ENCODE measurements at places on chromosomes 5 and 9. TPM values are rescaled to one million over a fixed set of nuclear protein-coding genes. Genes with fewer than 3 reads are reported as not detected.

DNA sequence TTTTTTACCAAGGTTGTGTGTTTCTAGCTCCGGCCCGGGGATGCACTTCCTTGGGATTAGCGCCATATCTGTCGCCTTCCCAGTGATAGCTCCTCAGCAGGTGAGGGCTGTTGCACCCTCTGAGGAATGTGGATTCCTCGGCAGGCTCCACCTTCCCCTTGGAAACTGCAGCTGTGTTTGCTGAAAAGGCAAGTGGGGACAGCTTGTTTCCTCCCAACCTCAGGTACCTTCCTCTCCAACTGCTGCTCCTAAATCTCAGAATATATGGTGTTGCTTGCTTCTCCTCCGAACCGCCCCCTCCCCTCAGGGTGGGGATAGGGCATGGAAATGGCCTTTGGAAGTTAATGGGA lies 1.3 kb downstream of the SLC1A1 start:
- DNase-seq = no peak

GRCh38 chr5:31377274-31377946 lies 154.5 kb downstream of the DROSHA start:
- DNase-seq = no peak

DNA sequence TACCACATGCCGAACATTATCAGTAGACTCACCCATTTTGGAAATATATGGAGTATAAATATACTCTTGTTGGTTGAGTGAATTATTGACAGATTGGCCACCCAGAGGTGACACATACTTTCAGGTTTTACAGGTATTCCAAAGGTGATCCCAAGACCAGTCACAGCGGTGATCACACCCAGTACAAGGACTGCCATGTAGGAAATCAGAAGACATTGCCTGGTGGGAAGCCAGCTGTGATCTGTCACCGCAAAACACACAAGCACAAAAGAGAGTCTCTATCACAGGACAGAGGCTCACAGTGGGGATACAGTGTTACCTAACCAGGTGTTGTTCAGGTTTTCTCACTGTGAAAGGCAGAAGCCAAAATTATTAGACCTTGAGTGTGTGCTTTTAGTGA lies 15.8 kb downstream of the BTF3 start:
- DNase-seq = no peak

GRCh38 chr5:57710126-57710525 lies 227.5 kb upstream of the ACTBL2 start:
- no peak for DNase-seq

GRCh38 chr9:73152953-73153352 lies 1.3 kb downstream of the ANXA1 start:
- DNase-seq = no peak

- DNase-seq = no peak
Observed at GRCh38 chr5:62886603-62887315, 308.1 kb downstream of the LRRC70 start.

- no peak for DNase-seq
Observed at GRCh38 chr9:35285731-35286130, 123.9 kb downstream of the UNC13B start.

GRCh38 chr9:105858877-105859276 lies 164.5 kb downstream of the TMEM38B start:
- no peak for DNase-seq

DNA sequence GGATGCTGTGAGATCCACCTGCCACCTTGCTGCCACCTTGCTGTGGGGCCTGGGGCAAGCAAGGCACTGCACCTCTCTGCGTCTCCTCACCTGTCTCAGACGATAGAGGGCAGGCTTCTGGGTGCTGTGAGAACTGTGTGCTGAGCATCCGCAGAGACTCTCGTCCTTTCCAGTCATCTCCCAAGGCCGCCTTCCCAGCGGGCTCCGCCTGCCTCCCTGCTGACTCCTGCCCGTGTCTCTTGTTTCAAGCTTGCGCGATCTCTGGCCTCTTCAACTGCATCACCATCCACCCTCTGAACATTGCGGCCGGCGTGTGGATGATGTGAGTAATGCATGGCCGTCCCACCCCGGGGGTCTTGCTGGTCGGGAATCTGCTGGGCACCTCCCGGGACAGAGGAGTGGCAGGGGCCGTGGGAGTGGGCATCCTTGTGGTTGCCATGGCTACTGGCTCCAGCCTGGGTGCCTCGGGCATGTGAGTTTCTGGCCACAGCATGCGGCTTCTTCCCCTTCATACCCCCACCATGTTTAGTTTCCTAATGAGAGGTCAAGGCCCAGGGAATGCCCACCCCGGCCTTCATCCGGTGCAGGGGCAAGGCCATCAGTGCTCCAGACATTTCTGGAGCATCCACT lies 3.6 kb downstream of the CACFD1 start:
- no peak for DNase-seq

- DNase-seq = no peak
Observed at GRCh38 chr5:58275516-58275915, 184.4 kb downstream of the PLK2 start.

DNA sequence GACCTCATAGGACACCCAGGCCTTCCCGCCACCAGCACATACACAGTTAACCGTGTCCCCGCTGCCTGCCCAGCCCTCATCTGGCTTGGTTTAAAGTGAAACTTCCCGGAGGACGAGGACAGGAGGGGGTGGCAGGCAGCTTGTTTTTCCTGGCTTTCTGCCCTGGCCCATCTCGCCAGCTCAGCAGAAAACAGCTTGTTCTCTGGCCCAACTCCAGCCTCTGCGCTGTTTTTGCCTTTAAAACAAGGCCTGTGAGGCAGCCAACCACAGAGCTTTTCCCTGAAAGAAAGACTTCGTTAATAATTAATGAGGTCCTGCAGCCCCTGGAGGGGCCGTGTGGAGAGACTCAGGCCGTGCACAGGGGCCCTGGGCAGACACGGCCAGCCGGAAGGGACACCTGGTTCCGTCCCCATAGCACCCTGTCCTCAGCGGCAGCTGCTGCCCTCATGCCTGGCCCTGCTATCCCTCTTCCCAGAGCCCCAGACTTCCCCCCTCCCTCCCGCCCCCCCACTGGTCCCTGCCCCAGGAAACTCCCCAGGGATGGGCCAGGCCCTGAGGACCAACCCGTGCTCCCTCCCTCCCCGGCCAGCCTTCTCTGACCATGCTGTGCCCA lies 108.7 kb downstream of the RXRA start:
- peak; percentile 95 for DNase-seq

GRCh38 chr5:79149433-79149832 lies 37.8 kb downstream of the BHMT start:
- no peak for DNase-seq

DNA sequence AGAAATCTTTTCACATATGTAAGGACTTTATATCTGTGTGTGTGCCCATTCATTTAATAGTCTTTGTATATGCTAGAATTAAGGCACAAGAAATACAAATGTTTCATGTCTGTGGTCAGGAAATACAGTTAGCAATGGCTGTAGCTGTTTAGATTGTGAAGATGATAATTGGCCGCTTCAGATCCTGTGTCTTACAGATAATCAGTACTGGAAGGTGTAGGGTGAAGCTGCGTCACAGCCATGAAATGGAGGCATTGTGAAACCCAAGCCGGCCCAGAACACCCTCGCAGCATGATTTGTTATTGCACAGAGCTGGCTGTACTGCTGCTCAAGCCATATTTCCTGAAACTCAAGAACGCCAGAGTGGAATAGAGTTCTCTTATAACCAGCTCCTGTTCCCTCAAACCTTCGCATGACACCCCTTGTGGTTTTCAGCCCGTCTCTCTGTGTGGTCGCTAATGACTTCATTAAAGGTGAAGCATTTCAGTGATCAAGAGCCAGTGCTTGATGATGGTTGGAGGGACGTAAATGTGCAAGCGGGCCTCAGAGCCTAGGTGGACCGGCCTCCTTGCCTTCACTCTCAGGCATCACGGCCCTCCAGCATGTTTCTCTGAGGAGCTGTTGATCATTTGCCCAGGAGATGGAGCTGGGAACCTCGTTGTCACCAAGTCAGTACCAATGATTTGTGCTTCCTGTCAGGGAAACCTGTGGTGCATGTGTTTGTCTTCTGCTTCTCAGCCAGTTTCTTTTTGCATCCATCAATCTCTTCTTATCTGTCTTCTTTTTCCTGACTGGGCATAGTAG lies 80.1 kb downstream of the F2RL2 start:
- DNase-seq = no peak

GRCh38 chr5:158502686-158503085 lies 597.0 kb downstream of the EBF1 start:
- DNase-seq = no peak

GRCh38 chr9:7103771-7104170 lies 346.0 kb downstream of the KDM4C start:
- DNase-seq = no peak

GRCh38 chr5:151550146-151550545 lies 41.0 kb downstream of the FAT2 start:
- DNase-seq = no peak

- DNase-seq = no peak
Observed at GRCh38 chr5:9898319-9898718, 268.2 kb upstream of the TAS2R1 start.

GRCh38 chr5:132268769-132269551 lies 11.5 kb downstream of the PDLIM4 start:
- DNase-seq = no peak

DNA sequence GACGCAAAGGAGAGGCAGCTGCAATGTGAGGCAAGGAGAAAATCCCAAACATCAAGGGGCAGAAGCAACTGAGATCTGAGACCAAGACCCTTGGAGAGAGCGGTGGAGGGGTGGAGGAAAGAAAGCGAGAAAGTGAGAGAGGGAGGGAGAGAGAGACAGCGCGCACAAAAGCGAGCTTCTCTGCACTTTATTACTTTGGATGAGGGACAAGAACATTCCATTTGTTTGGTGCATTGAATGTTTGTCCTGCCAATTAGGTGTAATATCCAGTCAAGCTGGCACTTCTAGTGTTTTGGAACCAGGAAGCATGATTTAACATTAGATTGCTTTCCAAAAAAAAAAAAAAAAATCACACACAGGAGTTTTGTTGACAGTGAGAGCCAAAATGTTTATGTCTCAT lies 1.4 kb downstream of the CAST start:
- peak; percentile 43 for DNase-seq

DNA sequence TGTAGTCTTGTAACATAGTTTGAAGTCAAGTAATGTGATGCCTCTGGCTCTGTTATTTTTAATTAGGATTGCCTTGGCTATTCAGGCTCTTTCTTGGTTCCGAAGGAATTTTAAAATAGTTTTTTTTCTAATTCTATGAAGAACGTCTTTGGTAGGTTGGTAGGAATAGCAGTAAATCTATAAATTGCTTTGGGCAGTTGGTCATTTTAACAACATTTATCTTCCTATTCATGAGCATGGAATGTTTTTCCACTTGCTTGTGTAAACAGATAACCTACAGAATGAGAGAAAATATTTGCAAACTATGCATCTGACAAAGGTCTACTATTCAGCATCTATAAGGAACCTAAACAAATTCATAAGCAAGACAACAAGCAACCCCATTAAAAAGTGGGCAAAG lies 173.2 kb upstream of the TRPC7 start:
- no peak for DNase-seq

DNA sequence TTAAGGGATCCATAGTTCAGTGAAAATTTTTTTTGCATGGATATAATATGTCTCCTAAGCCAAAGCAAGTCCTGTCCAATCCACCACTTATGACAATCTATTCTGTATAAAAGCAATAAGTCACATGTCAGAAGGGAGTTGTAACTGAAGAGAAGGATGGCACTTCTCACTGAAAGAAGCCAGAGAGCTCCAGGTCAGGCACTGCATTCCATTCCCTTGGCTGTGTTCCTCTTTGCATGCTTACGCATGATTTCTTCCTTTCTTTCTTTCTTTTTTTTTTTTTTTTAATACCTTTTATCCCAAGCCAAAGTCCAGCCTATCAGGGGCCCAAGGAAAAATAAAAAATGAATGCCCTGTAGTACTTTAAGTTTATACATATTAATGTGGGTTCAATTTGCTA lies 39.8 kb downstream of the MAMDC2 start:
- DNase-seq = peak; percentile 5

DNA sequence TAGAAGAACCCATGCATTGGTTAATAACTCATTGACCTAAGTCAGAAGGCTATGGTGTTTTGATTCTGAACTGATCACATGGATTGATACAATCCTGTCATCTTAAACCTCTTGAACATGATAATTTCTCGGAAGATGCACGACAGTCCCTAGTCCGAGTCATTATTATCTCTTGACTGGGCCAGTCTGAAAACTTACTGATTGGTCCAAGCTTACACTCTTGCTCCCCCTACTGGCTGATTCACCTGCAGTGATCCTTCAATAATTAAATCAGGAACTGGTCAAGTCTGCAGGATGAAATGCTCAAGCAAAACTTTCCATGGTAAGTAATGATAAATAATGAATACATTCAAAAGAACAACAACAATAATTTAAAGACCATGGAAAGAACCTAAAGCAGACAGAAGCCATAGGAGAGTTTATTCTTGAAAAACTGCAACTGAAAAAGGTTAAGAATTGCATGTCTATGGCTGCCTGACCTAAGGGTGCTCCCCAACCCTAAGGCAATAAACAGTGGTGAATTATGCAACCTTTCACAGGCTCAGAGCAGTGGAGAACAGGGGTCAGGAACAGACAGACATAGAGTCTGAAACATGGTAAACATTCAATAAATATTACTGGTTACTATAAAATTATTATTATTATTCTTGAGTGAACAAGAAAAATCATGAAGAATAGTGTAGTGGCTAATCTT lies 79.3 kb downstream of the BRINP1 start:
- DNase-seq = peak; percentile 66

DNA sequence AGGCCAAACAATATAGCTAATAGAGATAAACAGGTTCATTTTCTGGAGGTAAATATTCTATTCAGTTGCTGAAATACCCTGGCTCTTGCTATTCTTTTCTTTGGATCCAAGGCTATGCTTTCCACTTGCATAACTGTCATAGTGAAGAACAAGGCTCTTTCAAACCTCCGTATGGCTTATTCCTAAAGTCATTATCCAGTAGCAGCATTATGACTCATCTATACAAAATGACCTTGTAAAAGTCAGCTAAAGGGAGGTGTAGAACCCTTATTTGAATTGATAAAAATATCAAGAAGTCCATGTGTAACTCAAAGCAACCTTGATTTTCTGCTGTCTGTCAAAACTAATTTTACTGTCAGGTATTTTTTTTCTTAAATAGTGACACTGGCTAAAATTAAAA lies 447.8 kb downstream of the PLK2 start:
- DNase-seq = no peak

- no peak for DNase-seq
Observed at GRCh38 chr5:139167952-139168720, 30.0 kb downstream of the SIL1 start.

- no peak for DNase-seq
Observed at GRCh38 chr5:102077920-102078319, 218.2 kb downstream of the SLCO4C1 start.

GRCh38 chr9:89706086-89706485 lies 101.3 kb downstream of the GADD45G start:
- DNase-seq = no peak

- no peak for DNase-seq
Observed at GRCh38 chr5:96254980-96255691, 177.9 kb downstream of the PCSK1 start.

GRCh38 chr9:76772686-76773445 lies 8.6 kb downstream of the PCA3 start:
- no peak for DNase-seq

GRCh38 chr9:99894826-99895225 lies 11.6 kb upstream of the STX17 start:
- no peak for DNase-seq

- no peak for DNase-seq
Observed at GRCh38 chr9:120690372-120690771, 23.9 kb downstream of the MEGF9 start.

GRCh38 chr5:99019812-99020697 lies 91.2 kb upstream of the CHD1 start:
- DNase-seq = peak; percentile 93

The LPAR1 gene
- 0.13 TPM for total RNA-seq

The NTNG2 gene
- 0.77 TPM for total RNA-seq

The IFNA21 gene
- total RNA-seq = not detected

The LCP2 gene
- 0.26 TPM for total RNA-seq

The CCDC152 gene
- total RNA-seq = 0.13 TPM

The TOR2A gene
- 5.3 TPM for total RNA-seq

The FREM1 gene
- total RNA-seq = under 0.01 TPM

All from dermis microvascular lymphatic vessel endothelial cell (primary cell).